ENCODE measurements at places on chromosomes 2 and 18.
A peak's percentile ranks its signal among the peaks of the same experiment; 100 is the strongest.

GRCh38 chr2:26615860-26616705 is 25.1 kb downstream of the CIB4 start:
- no peak for DNase-seq

DNA sequence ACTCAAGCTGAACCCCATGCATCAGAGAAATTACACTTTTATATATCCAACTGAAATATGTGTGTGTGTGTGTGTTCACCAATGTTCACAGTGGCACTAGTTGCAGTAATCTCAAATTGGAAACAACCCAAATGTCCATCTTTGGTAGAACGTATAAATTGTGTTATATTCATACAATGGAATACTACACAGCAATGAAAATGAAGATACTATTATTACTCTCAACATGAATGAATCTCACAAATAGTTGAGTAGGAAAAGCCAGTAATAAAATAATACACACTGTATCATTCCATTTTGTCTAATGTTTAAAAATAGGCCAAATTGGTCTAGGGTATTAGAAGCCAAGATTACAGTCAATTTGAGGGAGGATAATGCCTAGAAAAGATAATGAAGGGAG is 48.0 kb upstream of the NFE2L2 start:
- no peak for DNase-seq

GRCh38 chr2:241208058-241208457 is 19.6 kb downstream of the ANO7 start:
- no peak for DNase-seq

DNA sequence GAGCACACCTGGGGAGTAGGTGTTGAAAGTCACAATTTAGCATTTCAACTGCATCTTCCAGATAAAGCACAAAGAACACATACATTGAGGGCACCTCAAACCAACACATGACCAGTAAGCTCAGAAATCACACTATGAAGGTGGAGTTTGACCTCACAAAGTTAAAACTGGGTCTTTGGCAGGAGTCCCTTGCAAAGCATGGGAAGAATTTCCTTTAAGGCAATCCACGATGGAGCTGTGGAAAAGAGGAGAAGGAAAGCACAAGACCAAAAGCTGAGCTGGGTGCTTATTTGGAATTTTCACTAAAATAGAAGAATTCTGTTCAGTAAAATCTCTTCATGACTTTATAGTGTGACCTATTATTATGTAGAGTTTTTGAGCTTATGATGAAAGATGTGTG is 212.9 kb upstream of the APCDD1 start:
- DNase-seq: no peak

DNA sequence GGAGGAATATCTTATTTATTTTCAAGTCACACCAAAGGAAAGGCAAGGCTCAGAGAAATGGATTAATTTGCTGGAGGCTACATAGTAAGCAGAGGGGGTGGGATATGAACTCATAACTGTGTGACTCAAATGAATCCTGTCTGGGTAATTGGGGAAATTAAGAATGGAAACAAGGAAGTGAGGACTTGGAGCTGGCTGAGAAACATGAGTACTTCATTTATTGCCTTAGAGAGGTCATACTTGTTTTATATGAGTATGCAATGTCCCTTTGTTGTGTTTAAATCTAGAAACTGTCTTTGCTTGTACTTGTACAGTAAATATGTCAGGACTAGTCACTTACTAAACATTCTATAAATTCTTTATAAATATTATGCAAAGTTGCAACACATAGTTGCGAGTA is 2166.7 kb upstream of the PIK3C3 start:
- DNase-seq: no peak

DNA sequence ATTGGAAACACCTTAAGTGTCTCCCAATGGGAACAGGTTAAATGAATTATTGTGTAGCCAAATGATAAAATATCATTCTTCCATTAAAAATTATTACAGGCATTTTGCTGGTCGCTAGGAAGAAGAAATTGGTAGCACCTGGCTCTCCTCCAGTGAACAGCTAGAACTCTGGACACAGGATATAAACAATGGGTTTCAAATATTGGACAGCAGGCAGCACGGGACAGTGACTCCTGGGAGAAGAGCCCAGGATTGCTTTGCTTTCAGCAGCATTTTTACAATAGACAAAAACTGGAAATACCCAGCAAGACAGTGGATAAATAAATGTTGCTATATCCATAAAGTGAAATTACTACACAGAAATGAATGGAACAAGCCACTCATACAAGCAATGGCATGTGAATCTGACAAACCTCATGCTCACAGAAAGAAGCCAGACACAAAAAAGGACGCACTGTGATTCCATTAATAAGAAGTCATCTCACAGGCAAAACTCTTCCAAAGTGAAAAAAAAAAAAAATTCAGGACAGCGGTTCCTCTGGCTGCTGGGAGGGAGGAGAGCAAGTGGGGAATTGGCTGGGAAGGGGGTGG is 50.5 kb downstream of the LAMA1 start:
- DNase-seq: no peak

- DNase-seq: no peak
Observed at GRCh38 chr18:76498064-76498463, 3.0 kb upstream of the ZNF516 start.

DNA sequence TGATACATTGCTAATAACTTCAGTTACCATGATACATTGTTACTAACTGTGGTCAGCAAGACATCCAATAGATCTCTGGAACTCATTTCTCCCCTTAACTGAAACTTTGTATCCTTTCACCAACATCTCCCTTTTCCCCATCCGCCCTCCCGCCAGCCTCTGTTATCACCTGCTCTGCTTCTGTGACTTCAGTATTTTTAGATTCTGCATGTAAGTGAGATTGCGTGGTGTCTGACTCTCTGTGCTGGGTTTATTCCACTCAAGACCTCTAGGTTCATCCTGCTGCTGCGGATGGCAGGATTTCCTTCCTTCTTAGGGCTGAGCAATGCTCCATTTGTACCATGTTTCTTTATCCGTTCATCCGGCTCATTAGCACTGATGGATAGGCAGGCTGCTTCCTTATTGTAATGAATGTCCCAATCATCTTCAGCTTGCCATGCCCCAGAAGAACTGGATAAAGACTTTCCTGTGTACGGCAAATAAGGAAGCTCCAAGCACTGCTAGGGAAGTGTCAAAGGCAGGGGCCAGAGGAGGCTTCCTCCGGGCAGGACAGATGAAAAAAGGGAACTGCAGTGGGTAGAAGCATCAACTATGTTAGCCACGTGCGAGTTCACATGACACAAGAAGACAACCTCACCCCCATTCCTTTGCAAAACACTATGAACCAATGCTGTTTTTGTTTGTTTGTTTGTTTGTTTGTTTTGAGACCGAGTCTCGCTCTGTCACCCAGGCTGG is 113.4 kb downstream of the EIPR1 start:
- no peak for DNase-seq

DNA sequence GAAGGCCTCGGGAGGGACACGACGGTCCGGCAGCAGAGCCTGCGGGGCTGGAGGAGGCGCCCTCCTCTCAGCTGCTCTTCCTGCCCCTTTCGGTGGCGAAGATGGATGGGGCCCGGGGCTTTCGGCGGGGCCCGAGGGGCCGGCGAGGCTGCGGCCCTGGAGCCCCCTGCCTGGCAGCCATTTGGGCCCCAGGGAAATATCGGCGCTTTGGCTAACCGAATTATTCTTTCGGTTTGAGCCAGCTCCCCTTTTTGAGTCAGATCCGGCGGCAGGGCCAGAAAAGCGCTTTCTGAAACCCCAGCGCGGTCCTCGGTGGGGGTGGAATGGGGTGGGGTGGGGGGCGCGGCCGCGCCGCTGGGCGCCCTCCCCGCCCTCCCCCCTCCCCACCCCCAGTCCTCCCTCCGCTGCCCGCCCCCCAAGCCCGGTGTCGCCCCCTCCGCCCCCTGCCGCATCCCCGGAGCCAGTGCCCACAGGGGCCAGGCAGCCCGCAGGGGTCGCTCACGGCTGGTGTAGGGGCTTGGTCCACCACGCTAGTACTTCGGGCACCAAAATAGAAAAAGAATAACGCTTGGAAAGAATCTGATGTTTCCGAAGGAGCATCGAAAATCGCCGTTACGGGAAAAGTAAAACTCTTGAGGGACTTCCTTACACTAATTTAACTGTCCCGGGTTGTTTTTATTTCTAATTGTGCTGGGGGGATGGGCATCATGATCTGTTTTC is 9.1 kb upstream of the ARID5A start:
- peak; percentile 29 for DNase-seq

- DNase-seq: no peak
Observed at GRCh38 chr2:215528555-215528954, 92.7 kb upstream of the FN1 start.

DNA sequence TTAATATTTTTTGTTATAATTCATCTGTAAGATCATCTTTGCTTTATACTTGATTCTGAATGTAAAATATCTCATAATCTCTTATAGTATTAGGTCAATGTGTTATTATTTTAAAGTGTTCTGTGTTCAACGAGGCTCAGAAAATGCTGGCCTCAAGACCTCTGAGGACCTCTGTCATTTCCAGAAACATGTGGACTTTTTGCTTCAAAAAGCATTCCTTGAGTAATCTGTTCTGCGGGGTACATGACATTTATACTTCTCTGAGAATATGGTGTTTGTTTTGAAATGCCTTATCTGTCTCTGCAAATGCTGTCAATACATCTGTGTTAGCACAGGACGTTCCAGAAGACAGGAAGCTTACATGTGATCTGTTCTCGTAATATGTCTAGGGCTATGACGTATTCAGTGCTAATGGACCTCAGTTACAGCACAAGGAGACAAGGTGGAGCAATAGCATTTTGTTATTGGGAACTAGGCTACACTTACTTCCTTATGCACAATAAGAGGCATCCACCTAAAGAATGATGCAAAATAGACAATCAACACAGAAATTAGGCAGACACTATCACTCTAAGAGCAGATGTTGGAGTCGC is 37.6 kb upstream of the IL1RL1 start:
- DNase-seq: no peak

DNA sequence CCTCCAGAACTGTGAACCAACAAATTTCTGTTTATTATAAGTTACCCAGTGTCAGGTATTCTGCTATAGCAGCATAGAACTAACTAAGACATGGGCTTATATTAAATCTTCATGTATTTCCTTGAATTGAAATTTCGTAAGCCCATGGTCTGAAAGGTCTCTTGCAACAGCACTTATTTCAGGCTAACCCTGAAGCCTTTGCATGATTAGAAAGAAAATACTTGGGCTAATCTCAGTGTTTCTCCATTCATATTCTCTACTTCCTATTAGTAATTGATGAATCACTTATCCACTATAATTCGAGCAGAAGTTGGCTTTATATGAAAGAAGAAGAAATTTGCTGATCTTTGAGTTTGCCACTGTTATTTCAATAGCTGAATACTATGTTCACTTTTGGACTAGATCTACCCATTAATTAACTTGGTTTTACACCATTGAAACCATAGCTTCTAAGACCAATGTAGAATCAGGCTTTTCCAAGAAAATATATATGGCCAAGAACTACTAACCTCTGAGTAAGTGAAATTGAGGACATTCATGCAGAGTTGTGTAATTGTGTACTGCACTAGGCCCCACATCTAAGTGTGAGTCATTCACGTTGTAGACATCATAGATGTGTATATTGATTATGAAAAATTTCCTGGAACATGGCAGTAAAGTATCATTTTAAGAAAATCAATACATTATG is 731.6 kb downstream of the SOCS6 start:
- no peak for DNase-seq

- no peak for DNase-seq
Observed at GRCh38 chr2:168742258-168742932, 60.0 kb upstream of the NOSTRIN start.

- DNase-seq: no peak
Observed at GRCh38 chr2:138898855-138899254, 118.7 kb upstream of the NXPH2 start.

DNA sequence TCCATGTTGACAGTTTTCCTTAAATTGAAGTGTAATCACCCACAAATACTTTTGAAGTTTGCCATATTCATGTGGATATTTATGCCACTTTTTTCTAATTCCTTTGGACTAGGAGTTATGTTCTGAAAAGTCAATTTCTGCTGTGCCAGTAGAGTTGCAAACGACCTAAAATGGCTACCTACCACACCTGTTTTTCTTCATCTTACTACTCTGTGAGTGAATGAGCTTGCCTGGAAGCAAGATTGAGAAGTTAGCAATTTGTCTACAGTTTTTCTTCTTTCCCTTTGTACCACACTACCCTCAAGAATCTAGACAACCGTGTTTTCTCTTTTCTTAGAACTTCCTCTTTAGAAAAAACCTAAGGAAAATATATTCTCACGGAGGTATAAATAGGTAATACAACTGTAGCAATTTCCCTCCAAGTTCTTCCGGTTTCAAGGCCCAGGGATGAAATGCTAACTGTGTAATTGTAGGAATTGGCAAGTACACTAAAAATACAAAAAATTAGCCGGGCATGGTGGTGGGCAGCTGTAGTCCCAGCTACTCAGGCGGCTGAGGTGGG is 7.3 kb upstream of the SLC39A10 start:
- DNase-seq: no peak

DNA sequence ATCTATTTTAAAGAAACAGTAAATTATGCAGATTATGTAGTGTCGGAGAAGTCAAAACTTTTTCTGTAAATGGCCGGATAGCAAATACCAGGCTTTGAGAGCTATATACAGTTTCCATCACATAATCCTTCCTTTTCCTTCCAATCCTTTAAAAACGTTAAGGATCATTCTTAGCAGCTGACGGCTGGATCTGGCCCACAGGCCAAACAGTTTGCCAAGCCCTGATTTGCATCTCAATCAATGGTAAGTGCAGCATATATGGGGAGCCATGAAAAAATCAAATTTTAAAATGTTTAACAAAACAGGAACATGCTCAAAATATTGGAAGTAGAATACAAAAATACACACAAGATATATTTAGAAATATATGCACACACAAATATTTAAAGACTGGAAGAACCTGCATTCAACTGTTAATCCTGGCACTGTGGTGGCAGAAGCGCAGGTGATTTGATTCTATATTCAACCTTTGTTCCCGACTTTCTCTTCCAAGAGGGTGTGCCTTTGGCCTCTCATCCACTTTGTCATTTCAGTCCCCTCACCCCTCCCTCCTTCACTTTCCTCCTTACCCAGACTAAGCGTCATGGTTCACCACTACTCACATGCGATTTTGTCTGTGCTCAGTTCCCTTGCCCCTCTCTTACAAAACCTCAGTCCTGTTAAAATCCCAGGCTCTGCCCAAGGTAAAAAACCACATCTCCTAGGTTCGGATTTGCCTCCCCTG is 27.3 kb downstream of the NDUFA10 start:
- no peak for DNase-seq

DNA sequence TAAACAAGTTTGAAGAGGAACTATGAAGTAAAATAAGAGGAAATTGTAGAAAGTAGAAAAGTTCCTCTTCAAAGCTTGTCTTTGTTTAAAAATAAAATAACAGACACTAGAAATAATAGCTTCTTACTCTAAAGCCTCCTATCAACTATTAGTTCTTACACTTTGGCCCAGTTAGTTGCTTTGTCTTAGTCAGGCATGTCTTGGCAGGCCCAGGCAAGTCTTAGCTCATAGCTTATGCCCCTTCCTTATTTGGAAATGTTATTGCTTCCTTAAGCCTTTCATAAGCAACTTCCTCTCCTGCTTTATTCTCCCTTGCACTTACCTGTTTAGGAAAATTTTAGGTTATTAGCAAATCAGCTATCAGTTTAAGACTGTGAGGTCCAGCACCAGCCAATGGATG is 950.6 kb upstream of the LRATD1 start:
- DNase-seq: no peak

- DNase-seq: no peak
Observed at GRCh38 chr2:217995731-217996231, 7.0 kb downstream of the TNS1 start.

All from activated effector memory CD4-positive, alpha-beta T cell treated with Interleukin-2 at 50 U/mL for 16 hours (primary cell).